ENCODE measurements at places on chromosomes 11 and 22.

DNA sequence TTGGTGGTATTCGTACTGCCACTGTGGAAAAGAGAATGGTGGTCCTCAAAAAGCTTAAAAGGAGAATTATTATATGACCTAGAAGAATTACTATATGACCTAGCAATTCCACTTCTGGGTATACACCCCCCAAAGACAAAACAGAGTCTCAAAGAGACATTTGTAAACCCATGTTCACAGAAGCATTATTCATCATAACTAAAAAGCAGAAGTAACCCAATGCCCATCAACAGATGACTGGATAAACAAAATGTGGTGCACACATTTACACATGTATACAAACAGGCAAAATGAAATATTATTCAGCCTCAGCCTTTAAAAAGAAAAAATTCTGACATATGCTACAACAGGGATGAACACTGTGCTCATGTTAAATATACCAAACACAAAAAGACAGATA lies 89.4 kb downstream of the ARHGAP32 start:
- DNase-seq: no peak

DNA sequence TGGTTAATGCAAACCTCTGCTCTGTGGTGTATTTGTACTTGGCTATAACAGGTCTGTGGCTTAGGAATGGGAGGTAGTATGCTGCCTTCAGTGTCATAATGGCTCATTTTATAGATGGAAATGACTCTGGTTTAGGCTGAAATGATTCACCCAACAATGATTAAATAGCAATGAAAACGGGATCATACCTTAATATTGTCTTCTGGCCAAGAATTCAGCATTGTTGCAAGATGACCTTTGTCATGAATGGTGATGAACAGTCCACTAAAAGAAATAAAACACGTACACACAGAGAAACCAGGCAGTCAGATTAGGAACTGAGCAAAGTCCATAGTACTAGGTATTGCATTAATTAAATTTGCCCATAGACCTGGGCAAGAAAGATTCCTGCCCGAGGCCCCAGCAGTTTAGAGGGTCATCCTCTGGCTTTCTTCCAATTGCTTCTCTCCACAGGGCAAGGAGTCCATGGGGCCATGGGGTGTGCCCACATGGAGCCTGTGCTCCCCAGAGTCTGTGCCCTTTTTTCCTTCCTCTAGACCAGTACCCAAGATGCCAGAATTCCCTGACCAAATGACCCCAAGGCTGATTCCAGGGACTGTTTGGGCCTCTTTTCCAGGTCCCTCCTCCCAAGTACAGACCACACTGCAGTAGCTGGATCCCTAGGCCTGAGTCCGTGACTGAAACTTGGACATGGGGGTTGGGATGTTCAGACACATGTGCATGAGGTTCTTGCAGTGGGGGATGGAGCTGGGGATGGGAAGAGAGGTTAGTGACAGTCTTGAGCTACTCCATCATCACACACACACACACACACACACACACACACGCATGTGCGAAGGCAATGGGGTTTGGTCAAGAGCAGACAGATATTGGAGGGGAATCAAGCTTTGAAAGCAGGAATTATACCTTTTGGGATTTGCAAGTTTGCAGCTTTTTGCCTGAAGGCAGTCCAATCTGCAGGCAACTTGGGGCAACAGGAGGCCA lies 134.2 kb downstream of the CCDC81 start:
- no peak for DNase-seq

DNA sequence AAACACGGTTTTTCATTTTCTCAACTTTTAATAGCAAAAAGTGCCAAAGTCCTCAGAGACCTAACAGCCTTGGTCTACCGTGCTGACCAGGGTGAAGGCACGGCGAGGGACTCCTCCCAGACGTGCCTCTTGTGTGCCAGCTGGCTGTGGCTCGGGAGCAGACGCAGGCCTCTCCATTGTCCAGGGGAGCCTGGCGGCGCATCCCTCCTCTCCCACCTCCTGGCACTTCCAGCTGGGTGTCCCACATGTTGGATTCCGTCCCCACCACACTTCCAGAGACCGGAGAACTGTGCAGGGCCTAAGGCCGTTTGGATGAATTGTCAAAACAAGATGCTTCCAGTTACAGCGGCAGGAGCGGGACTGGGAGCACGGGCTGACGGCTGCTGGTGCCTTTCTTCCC lies 11.6 kb downstream of the CDPF1 start:
- no peak for DNase-seq

- no peak for DNase-seq
These were observed 510.2 kb downstream of the METTL15 start for GRCh38 chr11:28618416-28618815.

DNA sequence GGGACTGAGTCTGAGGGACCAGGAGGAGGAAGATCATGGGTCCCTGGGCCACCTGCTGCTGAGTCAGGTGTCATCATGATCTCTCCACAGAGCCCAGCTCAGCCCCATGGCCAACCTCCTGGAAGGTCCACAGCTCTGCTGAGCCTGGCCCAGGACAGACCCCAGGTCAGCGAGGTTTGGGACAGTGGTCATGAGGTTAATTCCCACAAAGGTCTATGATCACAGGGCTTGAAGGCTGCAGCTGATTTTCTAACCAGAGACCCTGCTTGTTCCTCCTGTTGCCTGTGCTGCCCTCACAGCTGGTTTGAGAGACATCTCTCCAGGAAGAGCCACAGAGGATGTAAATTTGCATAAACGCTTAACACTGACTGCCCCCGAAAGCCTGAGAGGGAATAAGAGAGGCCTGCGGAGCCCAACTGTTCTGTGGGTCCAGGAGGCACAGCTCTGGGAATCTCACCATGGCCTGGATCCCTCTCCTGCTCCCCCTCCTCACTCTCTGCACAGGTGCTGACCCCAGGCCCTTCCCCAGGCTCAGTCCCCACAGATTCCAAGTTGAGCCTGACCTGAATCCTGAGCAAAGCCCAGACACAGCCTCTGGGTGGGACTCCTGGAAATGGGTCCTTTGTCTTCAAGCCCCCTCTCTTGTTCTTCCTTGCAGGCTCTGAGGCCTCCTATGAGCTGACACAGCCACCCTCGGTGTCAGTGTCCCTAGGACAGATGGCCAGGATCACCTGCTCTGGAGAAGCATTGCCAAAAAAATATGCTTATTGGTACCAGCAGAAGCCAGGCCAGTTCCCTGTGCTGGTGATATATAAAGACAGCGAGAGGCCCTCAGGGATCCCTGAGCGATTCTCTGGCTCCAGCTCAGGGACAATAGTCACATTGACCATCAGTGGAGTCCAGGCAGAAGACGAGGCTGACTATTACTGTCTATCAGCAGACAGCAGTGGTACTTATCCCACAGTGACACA lies 102.8 kb downstream of the GGTLC2 start:
- no peak for DNase-seq

DNA sequence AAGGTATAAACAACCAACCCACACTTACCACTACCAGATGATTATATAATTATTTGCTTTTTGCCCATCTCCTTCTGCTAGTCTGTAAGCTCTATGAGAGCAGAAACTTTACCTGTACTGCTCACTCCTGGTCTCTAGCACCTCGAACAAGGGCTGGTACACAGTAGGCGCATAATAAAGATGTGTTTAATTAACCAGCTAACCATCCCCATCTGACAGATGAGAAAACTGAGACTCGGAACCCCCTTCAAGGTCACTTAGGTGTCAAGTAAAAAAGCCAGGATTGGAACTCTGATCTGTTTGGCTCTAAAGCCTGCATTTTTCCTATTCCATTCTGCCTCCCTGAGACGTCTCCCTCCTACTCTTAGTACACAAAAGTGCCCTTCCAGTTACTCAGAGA lies 370.3 kb downstream of the TENM4 start:
- no peak for DNase-seq

DNA sequence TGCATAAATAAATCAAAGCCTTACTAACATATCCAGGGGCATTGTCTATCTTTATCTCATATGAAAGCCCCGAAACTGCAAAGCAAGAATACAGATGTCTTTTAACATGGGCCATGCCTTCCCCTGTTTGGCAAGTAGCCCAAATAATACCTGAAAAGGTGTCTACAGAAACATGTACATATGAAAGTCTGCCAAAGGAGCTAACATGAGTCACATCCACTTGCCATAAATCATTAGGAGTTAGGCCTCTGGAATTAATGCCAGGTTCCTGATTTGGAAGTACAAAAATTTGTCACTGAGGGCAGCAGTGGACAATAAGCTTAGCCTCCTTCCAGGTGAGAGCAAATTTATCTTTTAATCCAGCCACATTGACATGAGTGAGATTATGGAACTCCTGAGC lies 85.5 kb upstream of the PGR start:
- peak; percentile 10 for DNase-seq

All from fibroblast of villous mesenchyme (primary cell).